ENCODE measurements at places on chromosomes 4 and X.

GRCh38 chr4:142886566-142886965 lies 40.5 kb upstream of the INPP4B start:
- DNase-seq = no peak

- DNase-seq = no peak
Measured at GRCh38 chrX:17674601-17675000, 62.7 kb upstream of the SCML1 start.

- DNase-seq = peak; percentile 17
Measured at GRCh38 chr4:16264798-16265197, 38.5 kb upstream of the TAPT1 start.

GRCh38 chr4:9970399-9971011 lies 50.8 kb downstream of the SLC2A9 start:
- no peak for DNase-seq

- DNase-seq = no peak
Measured at GRCh38 chr4:56972389-56972788, 5.0 kb downstream of the NOA1 start.

- DNase-seq = peak; percentile 17
Measured at GRCh38 chr4:11765849-11766453, 337.3 kb upstream of the HS3ST1 start.

DNA sequence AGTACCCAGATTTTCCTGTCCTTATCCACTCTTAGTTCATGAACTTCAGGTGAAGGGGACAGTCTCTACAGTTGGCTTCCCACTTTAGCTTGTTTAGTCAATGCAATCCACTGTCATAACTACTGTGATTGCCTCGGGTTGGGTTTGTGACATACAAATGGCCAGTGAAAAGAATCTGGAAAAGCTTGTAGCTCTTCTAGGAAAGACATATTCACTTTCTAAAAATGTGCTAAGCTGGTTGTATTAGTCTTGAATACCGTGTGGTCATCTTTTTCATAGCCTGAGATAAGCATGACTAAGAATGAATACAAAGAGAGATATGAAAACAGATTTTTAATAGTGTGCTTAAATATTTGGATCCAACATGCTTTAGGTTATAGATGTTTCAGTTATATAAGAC lies 1443.5 kb upstream of the IGFBP7 start:
- no peak for DNase-seq

- DNase-seq = no peak
Measured at GRCh38 chr4:61666244-61666643, 466.1 kb downstream of the ADGRL3 start.

- no peak for DNase-seq
Measured at GRCh38 chrX:66163447-66163846, 600 bp upstream of the HEPH start.

DNA sequence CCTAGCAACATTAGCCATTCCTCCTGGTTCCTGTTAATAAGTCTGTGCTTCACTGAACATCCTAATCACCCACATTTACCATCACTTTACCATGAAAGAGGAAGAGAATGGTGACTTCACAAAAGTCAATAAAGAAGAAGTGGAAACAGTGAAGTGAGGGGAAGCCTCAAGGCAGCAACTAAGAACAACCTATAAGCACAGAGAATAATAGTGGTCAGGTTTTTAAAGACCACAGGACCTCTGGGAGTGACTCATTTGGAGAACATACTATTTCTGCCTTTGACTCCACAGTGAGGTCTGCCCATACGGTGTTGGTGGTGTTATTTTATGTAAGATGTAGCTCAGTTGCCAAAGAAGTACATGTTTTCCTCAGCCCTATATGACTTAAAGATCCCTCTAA lies 86.0 kb upstream of the TET2 start:
- no peak for DNase-seq

DNA sequence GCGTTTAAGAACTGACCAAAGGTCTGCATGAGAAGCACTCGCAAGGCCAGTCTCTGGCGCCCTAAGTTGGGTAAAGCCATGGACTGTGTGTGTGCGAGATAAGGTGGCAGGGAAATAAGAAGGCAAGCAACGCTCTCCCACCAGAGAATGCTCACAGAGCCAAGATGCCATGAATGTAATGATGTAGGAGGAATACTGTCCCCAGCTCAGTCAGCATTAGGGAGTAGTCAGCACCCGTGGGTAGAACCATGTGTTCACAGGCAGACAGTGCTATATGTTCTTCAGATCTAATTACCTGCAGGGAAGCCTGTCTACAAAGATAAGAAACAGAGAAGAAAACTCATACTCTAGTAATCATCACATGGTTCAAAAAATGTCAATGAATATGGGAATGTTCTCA lies 68.8 kb downstream of the SEC24D start:
- DNase-seq = no peak

GRCh38 chr4:109383823-109384222 lies 49.8 kb upstream of the SEC24B start:
- no peak for DNase-seq

DNA sequence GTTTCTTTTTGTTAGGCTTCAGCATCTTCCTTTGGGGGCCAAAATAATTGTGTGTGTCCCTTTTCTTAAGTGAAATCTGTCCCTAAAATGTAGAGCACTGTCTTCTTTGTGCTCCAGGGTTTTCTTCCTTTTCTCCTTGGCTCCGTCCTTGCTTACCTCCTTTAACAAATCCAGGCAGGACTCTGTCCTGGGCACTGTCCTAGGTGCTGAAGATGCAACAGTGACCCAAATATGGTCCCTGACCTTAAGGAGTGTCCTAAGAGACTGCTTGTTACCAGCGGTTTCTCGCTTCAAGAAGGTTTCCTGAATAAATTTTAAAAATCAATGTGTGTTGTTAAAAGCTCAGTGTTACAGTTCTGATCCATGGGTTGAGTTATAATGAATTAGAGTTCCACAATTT lies 471.8 kb downstream of the KCNIP4 start:
- no peak for DNase-seq

DNA sequence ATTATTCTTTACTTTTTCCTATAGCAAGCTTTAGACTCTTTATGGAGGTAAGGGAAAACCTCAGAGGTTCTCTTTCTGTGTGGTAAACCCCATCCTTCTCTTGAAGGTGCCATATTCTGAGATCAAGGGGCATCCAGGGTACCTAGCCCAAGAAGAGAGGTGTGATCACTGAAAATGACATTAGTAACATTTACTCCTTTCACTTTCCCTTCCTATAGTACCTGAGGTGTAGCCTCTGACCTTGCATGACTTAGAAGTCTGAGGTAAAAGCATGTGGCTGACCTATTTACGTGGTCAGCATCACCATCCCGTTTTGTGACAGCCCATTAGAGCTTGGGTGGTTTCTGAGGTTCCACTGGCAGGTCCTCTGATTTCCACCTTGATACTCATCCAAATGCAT lies 25.7 kb downstream of the SGMS2 start:
- no peak for DNase-seq

- no peak for DNase-seq
Measured at GRCh38 chrX:17160975-17161374, 214.0 kb upstream of the NHS start.

DNA sequence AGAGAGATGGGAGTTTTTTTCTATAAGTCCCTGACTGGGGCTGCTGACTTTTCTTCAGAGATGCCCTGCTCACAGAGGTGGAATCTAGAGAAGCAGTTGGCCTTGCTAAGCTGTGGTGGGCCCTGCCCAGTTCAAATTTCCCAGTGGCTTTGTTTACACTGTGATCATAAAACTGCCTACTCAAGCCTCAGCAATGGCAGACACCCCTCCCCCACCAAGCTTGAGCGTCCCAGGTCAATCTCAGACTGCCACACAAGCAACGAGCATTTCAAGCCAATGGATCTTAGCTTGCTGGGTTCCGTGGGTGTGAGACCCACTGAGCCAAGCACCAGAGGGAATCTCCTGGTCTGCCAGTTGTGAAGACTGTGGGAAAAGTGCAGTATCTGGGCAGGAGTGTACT lies 199.8 kb upstream of the WDFY3 start:
- DNase-seq = no peak

GRCh38 chrX:53324803-53325202 lies 43.4 kb upstream of the IQSEC2 start:
- DNase-seq = no peak

DNA sequence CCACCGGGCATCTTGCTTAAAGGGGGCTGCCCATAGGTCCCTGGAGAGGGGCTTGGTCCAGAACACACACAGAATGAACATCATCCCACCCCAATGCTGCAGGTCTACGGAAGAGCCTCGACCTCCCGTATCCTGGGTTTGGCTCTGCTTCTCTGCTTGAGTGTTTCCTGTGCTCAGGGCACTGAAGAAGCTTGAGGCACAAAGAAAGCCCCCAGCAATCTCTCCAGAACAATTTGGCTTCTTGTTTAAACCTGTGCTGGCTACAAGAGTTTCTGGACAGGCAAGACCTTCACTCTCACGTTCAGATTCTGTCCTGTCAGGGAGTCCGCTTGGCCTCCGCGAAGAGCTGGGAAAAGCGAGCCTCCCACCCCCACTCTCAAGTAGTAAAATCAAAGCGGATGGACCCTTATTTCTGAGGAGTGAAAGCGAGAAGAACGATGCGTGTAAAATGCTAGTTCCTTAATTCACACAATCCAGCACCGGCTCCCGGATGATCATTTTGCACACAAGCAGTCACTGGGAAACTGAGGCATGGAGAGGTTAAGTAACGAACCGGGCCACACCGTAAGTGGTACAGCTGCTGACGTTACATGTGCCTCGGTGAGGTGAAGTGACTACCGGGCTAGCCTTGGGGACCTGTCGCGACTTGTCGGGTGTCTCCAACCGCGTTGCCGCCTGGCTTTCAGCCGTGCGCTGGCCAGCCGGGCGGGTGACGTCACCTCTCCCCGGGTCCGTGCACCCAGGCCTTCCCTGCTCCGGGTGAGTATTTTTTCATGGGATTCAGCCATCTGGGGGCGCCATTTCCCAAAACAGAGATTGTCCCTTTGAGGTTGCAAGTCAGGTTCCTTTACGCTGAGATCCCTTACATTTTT lies 3.1 kb upstream of the SFRP2 start:
- DNase-seq = peak; percentile 31

- DNase-seq = no peak
Measured at GRCh38 chrX:77788050-77788449, 2.0 kb upstream of the ATRX start.

- DNase-seq = no peak
Measured at GRCh38 chrX:109822861-109823260, 89.8 kb upstream of the ACSL4 start.

DNA sequence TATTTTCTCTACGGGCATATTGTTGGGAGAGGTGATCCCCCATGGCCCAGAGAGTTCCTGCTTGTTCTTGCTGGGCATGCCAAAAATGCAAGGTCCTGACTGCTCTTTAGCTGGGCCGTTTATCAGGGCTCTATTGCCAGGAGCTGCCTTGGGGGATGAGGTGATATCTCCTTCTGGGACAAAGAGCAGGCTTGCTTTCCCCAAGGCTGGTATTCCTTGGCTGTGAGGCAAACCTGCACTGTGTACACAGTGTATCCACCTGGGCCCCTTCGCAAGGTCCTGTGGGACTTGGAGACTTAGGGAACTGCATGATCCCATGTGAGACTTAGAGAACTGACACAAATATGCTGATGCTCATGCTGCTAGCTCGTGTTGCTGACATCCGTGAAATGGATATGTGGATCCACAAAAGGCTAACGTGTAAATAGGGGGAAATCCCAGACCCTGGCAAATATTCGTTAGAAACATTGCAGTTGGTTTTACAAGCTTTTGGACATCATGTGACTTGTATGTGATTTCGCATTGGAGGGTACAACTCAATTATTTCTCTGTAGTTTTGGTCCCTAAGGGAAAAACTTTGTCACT lies 24.4 kb upstream of the ZFX start:
- no peak for DNase-seq

DNA sequence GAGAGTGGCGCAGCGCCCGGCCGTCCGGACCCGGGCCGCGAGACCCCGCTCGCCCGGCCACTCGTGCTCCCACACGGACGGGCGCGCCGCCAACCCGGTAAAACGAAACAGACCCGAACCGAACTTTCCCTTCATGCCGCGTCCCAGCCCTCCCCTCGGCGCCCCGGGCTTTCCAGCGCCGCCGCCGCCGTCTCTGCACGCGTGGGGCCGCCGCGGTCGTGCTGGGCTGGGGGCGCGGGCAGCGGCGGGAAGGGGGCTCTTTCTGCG lies 222 bp downstream of the SMAD1 start:
- no peak for DNase-seq

GRCh38 chr4:143234153-143234552 lies 49.4 kb downstream of the USP38 start:
- no peak for DNase-seq

DNA sequence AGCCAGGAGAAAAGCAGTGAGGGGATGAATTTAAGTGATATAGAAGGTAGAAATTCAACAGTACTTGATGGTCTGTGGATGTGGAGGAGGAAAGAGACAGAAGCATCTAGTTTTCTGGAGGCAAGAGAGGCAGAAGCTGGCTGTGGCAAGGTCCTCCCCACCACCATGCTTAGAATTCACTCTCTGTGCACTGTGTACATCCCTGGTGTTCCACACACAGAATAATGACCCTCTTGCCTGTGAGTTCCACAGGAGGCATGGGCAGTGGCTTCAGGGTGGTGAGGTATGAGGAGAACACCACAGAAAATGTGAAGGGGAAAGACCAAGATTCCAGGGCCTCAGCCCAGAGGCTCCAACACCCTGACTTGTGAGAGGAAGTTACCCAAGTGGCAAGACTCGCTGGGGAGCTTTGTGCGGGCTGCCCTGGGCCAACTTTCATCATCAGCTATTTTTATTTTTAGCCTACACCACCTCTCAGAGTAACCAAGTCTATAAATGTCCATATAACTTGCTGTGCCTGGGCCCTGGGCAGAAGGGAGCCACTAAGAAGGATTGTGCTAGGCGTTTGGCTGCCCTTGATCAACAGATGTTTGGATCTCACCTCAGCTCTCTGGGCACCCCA lies 7.8 kb upstream of the INTS6L start:
- DNase-seq = no peak

DNA sequence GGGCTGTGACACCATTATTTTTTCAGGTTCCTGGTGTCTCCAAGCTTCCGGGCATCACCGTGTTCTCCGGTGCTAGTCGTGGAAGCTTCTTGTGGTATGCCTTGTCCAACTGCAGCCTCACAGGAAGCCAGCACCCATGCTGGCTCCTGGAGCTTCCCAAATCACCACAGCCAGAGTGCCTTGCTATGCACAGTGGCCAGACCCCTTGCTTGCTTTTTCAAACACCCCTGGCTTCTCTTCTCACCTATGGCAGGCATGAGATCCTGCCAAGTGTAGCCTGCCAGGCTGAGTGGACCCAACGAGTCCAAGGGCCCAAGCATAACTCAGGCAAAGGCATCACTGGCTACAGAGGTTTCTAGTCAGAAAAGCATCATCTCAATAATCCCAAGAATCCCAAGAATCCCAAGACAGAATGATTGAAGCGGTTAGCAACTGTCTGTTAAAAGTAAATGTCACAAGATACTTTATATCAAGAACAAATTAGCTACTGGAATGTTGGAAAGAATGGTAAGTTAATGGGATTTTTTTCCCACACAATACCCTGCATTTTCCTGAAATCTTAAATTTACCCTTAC lies 1522.9 kb downstream of the PCDH18 start:
- DNase-seq = no peak

Measured in smooth muscle cell of the brain vasculature (primary cell).